ENCODE measurements at places on chromosomes 7 and 10. TPM values are rescaled to one million over a fixed set of nuclear protein-coding genes. Genes with fewer than 3 reads are reported as not detected.

ARHGAP22 gene
- 0.15 TPM for polyA plus RNA-seq

STEAP4 gene
- not detected for polyA plus RNA-seq

LIPM gene
- not detected for polyA plus RNA-seq

MET gene
- not detected for polyA plus RNA-seq

NEBL gene
- 16.4 TPM for polyA plus RNA-seq

TM9SF3 gene
- 66.4 TPM for polyA plus RNA-seq

FAM13C gene
- 89.3 TPM for polyA plus RNA-seq

CPA2 gene
- polyA plus RNA-seq = 0.41 TPM

PPRC1 gene
- polyA plus RNA-seq = 3.8 TPM

UPK3BL1 gene
- 21.4 TPM for polyA plus RNA-seq

ECHDC3 gene
- polyA plus RNA-seq = 0.64 TPM

FXYD4 gene
- polyA plus RNA-seq = not detected

C1QL3 gene
- polyA plus RNA-seq = 0.68 TPM

ZNF277 gene
- polyA plus RNA-seq = 30.0 TPM

CDK1 gene
- 4.5 TPM for polyA plus RNA-seq
